Nucleus accumbens (tissue), 56 donors: ENCODE measurements at places on chromosomes 2 and 18.

GRCh38 chr2:190948671-190949070 lies 65.3 kb downstream of the STAT1 start:
- DNase-seq = no peak

GRCh38 chr2:239067196-239067865 lies 219.4 kb downstream of the TWIST2 start:
- DNase-seq = no peak

DNA sequence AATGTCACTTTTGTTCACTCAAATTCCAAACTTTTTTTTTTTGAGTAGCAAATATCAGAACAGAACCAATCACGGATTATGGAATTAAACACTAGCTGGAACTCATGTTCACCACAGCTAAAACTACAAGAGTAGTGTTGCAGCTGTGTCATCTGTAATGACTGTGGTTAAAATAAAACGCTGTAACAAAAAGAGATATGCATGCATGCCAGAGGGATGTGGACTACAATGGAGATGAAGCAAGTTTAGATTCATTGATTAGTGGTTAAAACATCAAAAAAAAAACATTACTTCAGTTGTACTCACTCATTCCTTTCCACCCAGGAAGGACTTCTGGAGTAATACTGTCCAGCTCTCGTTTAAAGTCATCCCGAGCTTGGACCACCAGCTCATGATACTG lies 37.0 kb downstream of the IMMT start:
- DNase-seq = no peak

DNA sequence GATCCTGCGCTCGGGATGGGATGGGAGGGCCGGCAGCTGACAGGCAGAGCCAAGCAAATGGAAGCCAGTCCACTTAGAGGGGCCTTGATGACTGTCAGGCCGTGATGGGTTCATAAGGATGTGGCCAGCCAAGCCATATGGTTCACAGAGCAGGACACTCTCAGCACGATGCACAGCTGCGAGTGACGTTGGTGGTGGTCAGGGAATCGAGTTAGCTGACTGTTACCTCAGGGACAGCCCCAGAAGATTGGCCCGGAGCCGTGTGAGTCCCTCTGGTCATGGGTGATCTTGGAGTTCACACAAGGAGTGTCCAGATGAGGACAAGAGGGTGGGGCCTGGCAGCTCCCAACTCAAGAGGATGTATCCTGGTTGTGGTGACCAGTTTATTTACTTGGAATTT lies 70.2 kb downstream of the TPGS2 start:
- no peak for DNase-seq

GRCh38 chr18:26271917-26272549 lies 45.8 kb downstream of the TAF4B start:
- no peak for DNase-seq

DNA sequence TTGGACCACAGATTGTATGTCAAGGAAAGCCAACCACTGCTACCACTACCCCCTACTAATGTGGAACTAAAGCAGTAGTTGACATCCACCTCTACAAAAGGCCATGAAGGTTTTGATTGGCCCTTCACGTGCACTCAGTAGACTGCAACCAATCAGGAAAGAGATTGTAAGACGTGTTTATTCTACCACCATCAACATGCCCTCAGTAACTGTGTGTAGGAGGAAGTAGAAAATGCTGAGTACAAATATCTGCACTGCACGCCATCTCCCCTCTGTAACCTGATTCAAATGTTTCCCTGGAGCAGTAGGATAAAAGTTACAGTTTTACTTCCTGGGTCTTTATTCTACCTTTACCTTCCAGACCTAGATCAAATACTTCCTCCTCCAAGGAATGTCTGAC lies 2.9 kb upstream of the CASP10 start:
- DNase-seq = no peak

- DNase-seq = no peak
These were observed 9.0 kb upstream of the KCNG2 start for GRCh38 chr18:79788734-79789085.

DNA sequence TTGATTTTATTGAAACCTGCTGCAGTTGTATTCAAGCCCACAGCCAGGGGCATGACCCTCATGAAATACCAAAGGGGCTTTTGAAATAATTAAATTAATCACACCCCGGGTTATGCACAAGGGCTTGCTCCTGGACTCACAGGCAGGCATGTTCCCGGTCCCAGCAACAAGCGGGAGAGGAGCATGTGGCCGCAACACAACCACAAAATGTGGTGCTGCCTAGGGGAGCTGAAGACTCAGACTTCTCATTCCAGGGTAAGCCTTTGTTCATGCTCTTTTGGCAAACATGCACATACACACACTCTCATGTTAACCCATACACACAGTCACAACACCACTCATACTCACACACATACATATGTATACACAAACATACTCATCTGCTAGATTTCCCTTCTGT lies 233.7 kb upstream of the SMAD2 start:
- no peak for DNase-seq

DNA sequence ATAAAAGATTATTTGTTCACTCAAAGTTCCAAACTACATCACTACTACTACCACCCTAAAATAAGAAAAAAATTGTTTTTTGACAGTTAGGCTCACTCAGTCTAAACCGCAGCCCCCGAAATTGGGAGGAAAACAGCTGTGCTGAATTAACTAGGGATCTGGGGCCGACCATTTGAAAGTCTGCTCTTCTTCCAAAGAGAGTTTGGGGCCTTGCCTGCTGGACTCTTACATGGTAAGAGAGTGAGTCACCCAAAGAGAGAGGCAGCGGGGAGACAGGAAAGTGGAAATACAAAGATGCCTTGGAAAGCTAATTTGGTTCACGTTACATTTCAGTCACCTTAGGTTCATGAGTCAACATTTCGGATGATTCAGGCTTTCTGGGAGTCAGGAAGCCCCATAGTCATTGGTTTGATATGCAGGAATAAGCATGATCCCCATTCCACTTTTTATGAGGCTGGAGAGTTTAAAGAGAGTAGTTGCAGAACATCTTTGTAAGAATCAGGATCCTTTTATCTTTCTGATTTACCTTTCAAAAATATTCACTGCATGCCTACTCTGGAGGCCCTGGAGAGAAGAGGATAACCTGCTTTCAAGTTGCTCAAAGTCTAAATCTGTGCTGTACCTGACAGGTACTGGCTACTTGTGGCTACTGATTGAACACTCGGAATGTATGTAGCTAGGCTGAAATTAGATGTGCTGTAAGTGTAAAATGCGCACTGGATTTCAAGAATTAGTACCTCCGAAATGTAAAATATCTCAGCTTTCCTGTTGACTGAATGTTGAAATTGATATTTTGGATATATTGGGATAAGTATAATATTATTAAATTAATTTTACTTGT lies 995 bp upstream of the RTN4 start:
- no peak for DNase-seq

DNA sequence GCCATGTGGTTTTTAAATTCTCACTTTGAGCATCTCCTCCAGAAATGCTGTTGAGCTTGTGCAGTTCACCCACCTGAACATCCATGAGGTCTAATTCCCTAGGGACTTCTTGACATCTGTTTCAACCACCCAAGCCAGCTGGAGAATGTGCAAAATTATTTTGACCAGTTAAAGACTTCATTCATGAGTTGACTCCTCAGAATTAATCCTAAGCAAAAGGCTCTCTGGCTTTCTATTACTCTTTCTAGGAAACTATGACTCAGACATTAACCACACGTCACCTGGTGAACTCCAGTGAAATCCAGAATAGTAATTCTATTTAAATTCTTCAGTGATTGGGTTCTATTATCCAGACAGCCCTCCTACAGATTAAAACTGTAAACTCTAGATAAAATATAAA lies 247.5 kb downstream of the NBAS start:
- no peak for DNase-seq

- no peak for DNase-seq
These were observed 98.7 kb upstream of the LPIN2 start for GRCh38 chr18:3111523-3112240.

- DNase-seq = no peak
These were observed 114.6 kb upstream of the CD302 start for GRCh38 chr2:159912580-159912979.

- no peak for DNase-seq
These were observed 39.6 kb downstream of the EMX1 start for GRCh38 chr2:72956936-72957335.

GRCh38 chr18:78767648-78768071 lies 212.0 kb upstream of the SALL3 start:
- no peak for DNase-seq
